Endodermal cell (in vitro differentiated cells): ENCODE measurements at places on chromosomes 5 and 9.

GRCh38 chr9:78363221-78363620, 66.3 kb downstream of the PSAT1 start:
- DNase-seq, result no peak

DNA sequence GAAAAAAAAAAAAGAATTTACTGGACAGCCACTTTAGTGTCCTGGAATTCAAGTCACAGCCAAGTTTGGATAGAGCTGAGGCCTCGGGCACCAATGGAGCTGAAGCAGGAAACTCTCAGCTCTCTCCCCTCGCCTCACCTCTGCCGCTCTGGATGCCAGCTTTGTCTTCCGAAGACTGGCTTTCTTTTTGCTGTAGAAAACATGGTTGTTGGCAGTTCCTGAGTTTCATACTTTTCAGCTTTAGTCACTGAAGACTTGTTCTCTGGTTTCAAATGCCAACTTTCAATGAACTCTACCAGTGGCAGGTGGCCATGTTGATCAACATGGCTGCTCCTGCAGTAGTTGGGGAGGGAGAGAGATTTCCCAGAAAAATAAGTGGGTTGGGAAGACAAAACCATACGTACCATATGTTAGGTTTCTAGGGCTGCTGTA, 142.2 kb downstream of the SNX18 start:
- DNase-seq, result no peak

DNA sequence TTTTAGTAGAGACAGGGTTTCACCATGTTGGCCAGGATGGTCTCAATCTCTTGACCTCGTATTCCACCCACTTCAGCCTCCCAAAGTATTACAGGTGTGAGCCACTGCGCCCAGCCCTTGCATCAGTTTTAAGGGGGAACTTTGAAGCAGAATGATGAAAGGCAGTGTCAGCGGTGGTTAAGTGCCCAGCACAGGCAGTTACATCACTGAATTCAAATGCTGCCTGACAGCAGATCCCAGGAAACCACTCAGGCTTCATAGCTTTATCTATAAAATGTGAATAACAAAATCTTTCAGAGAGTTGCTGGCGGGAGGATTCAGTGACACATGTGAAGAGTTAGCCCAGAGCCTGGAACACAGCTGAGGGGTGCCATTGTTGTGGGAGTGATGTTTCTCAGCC, 26.5 kb downstream of the FGF1 start:
- DNase-seq, result no peak

DNA sequence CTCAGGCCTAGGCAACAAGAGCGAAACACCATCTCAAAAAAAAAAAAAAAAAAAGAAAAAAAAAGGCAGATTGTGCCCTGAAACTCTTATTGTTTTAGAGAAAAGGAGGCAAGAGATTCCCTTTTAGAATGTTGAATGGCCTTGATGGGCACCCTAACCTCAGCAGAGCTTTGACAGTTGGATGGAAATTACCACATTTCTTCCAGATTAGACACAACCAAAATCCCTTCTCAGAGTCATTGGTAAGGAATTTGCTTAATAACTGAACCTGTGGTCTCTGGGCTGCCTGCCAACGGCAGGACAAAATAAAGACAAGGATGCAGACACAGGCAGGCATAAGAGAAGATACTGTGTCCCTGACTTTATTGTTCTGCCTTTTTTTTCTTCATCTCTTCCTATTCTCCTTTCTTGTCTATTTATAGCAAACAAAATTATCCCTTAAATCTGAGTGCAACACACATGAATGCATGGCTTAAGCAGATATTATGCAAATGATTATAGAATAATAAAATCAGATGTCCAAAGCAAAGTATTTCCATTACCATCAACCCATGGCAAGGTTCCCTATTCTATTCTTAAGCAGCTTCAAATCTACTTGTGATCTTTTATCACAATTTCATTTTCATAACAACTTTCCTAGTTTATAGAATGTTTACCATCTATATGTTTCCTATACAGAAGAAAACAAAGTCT, 37.3 kb upstream of the TRIO start:
- no peak for DNase-seq

GRCh38 chr9:124812441-124812876, 35.5 kb downstream of the OLFML2A start:
- DNase-seq, result peak; percentile 78

DNA sequence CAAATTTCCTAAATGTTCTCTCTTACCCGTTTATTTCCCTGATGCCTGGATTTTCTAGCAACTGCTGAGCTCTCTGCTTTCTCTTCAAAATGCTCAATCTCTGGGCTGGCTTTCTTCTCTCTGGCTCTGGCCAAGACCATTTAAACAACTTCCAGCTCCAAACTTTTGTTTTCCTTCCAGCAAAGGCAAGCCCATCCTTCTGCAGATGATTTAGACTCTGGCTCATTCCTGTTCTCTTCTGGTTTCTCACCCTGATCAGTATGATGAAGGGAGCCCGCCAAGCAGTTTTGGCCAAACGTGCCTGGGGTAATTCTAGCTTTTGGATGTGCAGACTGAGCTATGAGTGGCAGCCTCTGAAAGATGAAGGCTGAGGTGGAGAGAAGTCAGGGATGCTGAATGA, 78.1 kb downstream of the HSPA4 start:
- no peak for DNase-seq
